Skin of body (tissue), 3 donors: ENCODE measurements at places on chromosomes 2 and 18. TPM values are rescaled to one million over a fixed set of nuclear protein-coding genes. Genes with fewer than 3 reads are reported as not detected.

DNA sequence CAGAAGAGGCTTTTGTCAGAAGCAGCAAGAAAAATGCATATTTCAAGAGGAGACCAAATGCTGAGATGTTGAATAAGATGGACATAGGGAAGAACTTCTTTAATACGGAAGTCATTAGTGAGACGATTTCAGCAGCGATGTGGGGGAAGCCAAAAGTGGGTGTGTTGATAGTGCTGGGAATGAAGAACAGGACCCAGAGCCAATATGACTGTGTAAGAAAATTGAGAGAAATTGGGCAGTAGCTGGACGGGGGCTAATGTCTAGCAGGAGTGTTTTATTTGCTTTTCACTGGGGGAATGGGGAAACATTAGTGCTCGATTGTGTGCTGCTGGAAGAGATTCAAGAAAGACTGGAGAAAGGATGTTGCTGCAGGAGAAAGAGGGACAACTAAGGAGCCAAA lies 788.7 kb upstream of the KLHL29 start:
- DNase-seq: no peak

DNA sequence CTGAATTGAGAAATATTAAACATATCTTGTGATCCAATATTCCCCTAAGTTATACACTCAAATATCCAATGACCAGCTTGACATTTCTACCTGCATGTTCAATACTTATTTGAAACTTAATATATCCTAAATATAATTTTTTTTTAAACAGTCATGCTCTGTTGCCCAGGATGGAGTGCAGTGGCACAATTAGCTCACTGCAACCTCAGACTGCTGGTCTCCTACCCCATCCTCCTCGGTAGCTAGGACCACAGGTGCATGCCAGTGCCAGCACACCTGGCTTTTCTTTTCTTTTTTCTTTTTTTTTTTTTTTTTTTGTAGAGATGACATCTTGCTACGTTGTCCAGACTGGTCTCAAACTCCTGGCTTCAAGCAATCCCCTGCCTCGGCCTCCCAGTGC lies 4.2 kb downstream of the KYNU start:
- no peak for DNase-seq

- no peak for DNase-seq
These were observed 66.2 kb upstream of the CTDP1 start for GRCh38 chr18:79613186-79613931.

GRCh38 chr2:52622266-52622665 lies 1145.3 kb upstream of the CHAC2 start:
- no peak for DNase-seq

- DNase-seq: no peak
These were observed 172.6 kb upstream of the PID1 start for GRCh38 chr2:229443546-229444268.

- DNase-seq: no peak
These were observed 95.9 kb upstream of the GRB14 start for GRCh38 chr2:164717000-164717803.

DNA sequence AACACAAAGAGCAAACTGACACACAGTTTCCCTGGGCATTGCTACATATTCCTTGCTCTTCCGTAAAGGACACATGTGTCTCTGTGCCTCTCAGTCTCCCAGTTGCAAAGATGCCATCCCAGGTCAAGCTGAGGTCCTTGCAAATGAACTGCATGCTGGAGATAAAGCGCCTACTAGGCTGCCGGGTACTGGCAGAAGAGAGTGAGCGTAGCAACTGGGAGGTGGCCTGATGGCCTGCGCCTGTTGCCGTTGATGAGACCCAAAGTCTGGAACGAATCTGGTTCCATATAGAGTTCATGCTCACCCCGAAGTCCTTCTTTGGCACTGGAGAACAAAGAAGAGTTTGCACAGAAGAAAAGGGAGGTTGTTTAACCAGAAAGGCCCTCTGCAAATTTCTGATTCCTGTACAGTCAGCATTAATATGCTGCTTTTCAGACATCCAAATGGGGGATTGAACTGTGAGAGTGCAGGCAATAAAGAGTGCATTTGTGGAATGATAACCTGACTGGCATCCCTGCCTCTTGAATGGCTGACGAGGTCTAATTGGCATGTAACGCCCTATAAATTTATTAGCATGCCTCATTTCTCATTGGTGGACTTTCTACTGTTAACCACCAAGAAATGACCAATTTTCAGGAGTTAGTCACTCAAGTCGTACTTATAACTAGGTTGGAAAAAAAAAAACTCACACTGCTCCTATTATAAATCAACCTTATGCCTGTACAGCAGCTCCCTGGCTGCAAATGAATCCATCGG lies 78.7 kb downstream of the GBX2 start:
- no peak for DNase-seq

DNA sequence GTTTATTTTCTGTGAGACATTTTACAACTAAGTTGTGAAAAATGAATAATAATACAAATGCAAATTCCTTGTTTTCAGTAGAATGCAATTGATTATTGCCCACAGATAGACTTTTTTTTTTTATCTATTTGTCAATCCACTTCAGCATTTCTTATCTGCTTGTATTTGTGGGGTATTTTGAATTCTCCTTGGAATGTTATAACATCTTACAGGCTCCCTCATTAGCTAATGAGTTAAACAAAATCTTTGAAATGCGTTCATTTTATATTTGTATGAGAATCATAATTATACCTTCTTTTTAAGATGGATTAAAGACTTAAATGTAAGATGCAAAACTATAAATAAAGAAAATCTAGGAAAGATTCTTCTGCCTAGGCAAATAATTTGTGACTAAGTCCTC lies 114.2 kb downstream of the CALCRL start:
- DNase-seq: no peak

GRCh38 chr18:55317864-55318263 lies 270.1 kb downstream of the TCF4 start:
- DNase-seq: no peak

GRCh38 chr2:121155502-121156056 lies 129.4 kb downstream of the TFCP2L1 start:
- DNase-seq: no peak

DNA sequence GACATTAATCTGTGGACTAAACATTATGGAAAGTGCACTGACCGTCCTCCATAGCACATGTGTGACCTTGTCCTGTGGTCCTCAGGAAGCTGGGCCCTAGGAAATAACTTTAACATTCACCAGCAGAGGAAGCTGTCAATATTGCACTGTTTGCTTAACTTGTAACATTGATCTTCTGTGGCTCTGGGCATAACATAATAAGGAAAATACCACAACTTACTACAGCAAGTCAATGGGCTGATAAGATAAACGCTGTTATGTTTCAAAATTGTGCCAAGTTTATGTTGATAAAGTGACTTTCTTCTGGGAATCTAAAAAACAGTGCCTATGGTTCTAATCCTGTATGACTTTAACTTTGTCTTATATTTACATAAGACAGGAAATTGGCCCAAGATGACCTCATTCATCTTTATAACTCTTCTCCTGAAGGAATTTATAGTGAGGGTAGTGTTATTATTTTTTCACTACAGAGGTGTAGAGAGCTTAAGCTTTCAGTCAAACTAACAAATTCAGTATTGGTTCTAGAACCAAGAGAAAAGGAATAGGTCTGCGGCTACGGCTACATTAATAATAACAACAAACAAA lies 113.7 kb upstream of the MAP4K3 start:
- no peak for DNase-seq

Gene TMEM163
- 0.59 TPM for total RNA-seq

Gene NT5DC4
- total RNA-seq: not detected

Gene MYCN
- total RNA-seq: 15.6 TPM

Gene NEB
- 212 TPM for total RNA-seq
